ENCODE measurements at places on chromosomes 11 and 22. TPM values are rescaled to one million over a fixed set of nuclear protein-coding genes. Genes with fewer than 3 reads are reported as not detected.

GLYATL2 gene
- 0.38 TPM for total RNA-seq

GSTT2B gene
- total RNA-seq: 6.3 TPM

SLC5A1 gene
- total RNA-seq: not detected

MAPK8IP2 gene
- 6.7 TPM for total RNA-seq

MAPK8IP1 gene
- total RNA-seq: 40.1 TPM

SOX10 gene
- total RNA-seq: 2.7 TPM

FOLH1 gene
- 0.56 TPM for total RNA-seq

SRPRA gene
- 54.3 TPM for total RNA-seq

GPR83 gene
- 1.5 TPM for total RNA-seq

DNA sequence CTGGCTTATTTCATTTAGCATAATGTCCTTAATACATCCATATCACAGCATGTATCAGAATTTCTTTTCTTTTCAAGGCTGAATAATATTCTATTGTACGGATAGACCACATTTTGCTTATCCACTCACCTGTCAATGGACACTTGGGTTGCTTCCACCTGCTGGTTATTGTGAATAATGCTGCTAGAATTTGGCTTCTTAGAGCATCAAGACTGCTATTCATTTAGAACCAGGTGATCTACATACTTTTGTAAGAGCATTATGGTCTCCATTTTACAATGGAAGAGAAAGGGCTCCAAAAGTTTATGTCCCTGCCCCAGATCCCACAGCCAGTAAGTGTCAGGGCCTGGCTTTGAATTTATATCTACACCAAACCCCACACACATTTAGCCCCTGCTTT is 100.7 kb upstream of the CD82 start:
- no peak for DNase-seq

- no peak for DNase-seq
These were observed 26.3 kb downstream of the RNF141 start for GRCh38 chr11:10514709-10515108.

- DNase-seq: no peak
These were observed 43.7 kb downstream of the GDPD5 start for GRCh38 chr11:75481922-75482606.

GRCh38 chr11:33640730-33641371 is 59.8 kb downstream of the C11orf91 start:
- no peak for DNase-seq

DNA sequence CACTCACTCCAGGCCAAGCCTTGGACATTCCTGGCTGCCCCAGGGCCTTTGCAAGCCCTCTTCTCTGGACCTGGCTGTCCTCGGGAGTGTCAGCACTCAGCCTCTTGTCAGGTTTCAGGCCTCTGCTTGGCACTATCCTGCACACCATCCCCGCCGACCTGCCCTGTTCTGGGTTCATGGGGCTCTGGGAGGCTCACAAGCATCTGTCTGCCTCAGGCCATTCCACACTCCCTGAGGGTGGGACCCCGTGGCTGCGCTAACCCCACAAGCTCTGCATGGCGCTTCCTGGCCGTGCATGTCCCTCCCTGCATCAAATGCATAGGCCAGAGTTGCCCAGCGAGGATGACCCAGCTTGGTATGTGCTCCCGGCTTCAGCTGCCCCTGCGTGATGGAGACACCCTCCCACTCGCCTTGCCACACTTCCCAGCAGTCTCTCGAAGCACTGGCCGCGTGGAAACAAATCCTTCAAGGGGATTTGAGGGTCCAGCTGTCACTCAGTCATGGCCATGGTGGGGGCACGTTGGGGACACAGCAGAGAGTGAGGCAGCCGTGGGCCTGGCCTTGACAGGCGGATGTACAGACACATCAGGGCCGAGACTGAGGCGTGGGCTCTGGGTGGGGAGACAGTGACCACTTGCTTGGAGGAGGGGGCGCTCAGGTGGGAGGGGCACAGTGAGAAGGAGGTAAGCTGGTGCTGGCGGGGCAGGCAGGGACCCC is 87.3 kb downstream of the KCNQ1 start:
- no peak for DNase-seq

DNA sequence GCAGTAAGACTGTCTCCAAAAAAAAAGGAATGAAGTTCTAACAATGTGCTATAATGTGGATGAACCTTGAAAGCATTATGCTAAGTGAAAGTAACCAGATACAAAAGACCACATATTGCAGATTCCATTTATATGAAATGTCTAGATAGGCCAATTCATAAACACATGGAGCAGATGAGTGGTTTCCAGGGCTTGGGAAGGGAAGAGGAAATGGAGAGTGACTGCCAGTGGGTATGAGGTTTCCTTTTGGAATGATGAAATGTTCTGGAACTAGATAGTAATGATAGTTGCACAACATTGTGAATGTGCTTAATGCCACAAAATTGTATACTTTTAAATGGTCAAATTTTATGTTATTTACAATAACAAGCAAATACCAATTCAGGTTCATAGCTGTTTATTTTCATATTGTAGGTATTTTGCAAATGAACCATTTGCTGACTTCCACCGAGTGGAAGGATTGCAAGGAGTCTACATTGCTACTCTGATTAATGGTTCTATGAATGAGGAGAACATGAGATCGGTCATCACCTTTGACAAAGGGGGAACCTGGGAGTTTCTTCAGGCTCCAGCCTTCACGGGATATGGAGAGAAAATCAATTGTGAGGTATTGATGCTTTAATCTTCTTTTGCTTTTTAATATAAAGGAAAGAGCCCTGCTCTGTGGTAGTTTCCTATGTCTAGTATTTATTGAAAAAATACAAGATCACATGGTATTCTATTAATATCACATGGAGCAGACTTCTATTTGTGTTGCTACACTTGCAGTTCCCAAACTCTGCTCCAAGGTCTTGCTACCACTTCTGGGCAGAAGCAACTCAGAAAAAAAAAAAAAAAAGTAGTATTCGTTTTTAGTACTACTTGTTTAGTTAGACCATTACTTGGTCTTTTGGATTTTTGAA is 67.7 kb upstream of the SORL1-AS1 start:
- DNase-seq: no peak

GRCh38 chr22:46379066-46379930 is 43.8 kb downstream of the TRMU start:
- DNase-seq: no peak

DNA sequence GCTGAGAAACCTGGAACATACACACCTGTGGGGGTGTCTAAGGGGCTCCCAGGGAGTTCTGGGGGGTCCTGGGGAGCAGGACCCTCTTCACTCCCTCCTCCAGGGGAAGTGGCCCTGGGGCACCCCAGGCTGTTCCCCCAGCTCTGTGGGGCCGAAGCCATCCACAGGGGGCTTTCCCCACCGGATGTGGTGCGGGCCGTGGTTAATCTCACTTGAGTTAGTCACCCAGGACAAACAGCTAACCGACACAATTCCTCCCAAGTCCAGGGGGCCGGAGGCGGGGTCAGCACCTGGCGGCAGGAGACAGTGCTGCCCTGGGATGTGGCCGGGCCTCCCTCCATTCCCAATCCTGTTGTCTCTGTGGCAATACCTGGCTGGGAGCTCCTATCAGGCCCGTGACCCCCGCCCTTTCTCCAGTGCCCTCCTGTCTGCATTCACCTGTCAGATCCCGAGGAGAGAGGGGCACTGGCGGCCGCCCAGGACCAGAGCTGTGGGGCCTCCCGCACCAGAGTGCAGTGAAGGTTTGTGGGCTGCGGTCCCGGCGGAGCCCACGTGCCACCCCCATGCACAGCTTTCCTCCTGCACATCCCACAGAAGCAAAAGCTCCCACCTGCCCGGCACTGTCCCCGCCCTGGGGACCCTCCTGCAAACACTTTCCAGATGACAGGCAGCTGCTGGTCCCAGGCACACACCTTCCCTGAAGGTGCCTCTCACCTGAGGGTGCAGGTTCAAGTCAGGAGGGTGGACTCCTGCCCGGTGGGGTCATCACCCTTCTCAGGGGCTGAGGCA is 5.2 kb upstream of the MUC5AC start:
- no peak for DNase-seq

GRCh38 chr11:19539861-19540260 is 172.8 kb upstream of the NAV2 start:
- no peak for DNase-seq

DNA sequence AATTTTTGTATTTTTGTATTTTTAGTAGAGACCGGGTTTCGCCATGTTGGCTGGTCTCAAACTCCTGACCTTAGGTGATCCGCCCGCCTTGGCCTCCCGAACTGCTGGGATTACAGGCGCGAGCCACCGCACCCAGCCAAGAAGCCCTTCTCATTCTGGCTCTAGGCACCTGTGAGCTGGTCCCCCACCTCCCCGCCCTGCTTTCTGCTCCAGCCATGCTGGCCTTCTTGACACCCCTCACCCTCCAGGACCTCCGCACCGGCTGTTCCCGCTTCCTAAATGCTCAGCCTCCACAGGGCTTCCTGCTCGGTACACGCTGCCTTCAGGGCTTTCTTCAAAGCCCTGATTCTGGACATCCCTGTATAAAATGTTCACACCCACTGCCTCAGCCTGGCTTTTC is 5.5 kb upstream of the FXYD2 start:
- no peak for DNase-seq

GRCh38 chr11:34977089-34977912 is 60.9 kb downstream of the PDHX start:
- DNase-seq: no peak

DNA sequence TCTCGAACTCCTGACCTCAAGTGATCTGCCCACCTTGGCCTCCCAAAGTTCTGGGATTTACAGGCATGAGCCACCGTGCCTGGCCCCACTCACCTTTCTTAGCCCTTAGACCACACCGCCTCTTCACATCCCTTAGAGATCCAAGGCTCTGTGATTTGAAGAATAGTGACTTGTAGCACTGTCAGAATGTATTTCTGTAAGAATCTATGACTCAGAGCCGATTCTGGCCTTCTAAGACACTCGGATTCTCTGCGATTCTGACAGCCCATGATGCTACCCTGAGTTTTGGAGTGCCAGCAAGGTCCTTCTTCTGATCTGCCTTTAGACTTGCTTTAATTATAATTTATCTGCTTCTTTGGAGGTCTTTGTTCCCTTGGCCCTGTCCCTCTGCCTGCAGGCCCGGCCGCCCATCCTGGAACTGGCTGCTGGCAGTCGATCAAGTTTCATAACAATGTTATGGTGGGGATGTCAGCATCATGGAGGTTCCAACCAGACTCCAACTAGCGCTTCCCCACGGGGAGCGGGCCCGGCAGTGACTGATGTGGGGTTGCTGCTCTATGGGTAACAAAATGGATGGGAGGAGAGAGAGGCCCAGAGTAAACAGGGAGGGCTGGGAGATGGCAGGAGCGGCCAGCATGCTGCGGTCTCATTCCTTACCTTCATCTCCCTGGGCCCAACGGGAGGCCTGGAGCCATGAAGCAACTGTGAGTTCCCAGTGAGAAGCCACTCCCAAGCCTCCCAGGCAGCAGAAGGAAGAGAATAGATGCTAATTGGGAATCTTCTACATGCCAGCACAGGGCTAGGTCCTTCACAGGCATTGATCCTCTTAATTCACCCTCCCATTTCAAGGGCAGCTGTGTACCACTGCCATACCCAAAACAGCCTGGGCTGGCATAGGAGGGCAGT is 55.7 kb upstream of the RASD2 start:
- DNase-seq: no peak

GRCh38 chr11:86812981-86813380 is 12.6 kb downstream of the PRSS23 start:
- DNase-seq: no peak

- DNase-seq: no peak
These were observed 4.6 kb downstream of the SNAP29 start for GRCh38 chr22:20863366-20863765.

- no peak for DNase-seq
These were observed 1.6 kb upstream of the FGF19 start for GRCh38 chr11:69705351-69705811.

DNA sequence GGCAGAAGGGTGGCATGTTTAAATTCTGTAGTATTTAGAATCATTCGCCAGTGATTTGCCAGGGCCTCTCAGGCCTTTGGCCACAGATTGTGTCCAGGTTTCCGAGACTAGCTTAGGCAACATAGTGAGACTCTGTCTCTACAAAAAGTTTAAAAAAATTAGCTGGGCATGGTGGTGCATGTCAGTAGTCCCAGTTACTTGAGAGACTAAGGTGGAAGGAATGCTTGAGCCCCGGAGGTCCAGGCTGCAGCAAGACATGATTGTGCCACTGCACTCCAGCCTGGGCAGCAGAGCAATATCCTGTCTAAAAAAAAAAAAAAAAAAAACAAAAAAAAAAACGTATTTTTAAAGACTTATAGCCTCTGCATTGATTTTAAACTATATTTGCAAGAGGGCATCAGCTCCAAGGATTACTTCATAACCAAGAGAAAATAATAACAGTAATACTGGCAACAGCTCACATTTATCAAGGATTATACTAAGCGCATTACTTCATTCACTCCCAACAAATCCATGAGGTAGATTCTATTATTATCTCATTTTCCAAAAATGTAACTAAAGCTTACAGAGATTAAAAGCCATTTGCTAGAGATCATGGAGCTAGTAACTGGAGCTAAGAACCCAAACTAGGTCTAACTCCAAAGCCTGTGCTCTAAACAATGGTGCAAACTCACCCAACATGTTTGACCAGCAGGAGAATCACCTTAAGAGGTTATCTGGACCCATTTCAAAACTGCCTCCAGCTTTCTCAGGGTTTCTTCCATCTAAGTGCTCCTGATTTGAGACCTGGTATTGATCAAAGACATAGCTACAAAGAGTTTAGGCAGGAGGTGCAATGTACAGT is 32.6 kb upstream of the SLC6A5 start:
- DNase-seq: no peak

- DNase-seq: no peak
These were observed 27.1 kb downstream of the ADAMTS15 start for GRCh38 chr11:130475426-130476053.
